ENCODE measurements at places on chromosomes 3 and 15. TPM values are rescaled to one million over a fixed set of nuclear protein-coding genes. Genes with fewer than 3 reads are reported as not detected.

Gene STAB1
- 0.44 TPM for total RNA-seq

Gene CCDC39
- not detected for total RNA-seq

Gene OCA2
- not detected for total RNA-seq

Gene TMEM40
- 12.3 TPM for total RNA-seq

All from HCT116 (cell line).